ENCODE measurements at places on chromosomes 5 and 9. TPM values are rescaled to one million over a fixed set of nuclear protein-coding genes. Genes with fewer than 3 reads are reported as not detected.

DNA sequence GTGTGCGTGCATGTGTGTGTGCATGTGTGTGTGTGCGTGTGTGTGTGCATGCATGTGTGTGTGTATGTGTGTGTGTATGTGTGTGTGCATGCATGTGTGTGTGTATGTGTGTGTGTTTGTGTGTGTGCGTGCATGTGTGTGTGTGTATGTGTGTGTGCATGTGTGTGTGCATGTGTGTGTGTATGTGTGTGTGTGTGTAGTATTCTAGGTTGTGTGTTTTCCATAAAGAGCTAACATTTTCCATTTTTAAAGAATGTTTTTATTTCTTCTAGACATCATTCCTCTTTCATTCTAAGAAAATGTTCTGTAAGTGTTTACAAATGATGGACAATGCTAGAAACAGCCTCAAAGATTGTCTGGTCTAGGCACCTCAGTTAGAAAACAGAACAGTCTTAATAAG is 15.6 kb downstream of the ENTREP1 start:
- DNase-seq = no peak

DNA sequence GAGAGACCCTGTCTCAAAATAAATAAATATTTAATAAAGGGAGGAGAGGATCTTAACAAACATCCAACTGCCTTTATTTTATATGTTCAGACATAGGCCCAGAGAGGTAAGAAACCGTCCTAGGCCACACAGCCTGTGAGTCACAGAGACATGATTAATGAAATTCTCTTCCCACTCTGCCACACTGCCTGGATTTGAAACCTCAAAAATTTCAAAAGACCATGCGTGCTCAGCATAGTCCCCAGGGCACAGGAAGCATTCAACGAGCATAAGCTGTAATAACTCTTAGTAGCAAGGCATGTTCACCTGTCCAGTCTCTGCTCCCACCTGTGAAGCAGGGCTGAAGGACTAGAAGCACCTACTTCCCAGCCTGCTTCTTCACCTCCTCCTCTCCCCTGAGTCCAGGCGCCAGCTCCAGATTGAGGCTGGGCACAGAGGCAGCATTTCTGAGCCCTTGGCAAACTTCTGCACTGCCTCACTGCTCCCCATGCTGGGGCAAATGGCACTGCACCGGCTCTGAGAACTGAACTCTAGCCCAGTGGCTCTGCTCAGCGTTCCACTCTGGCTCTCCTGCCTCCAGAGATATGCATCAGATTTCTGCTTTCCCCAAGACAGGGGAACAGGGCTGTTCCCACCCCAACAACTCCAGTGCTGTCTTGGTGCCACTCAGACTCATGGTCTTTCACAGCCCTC is 1.1 kb downstream of the FAT2 start:
- DNase-seq = no peak

GRCh38 chr5:52668139-52668538 is 119.6 kb upstream of the ITGA1 start:
- DNase-seq = no peak

DNA sequence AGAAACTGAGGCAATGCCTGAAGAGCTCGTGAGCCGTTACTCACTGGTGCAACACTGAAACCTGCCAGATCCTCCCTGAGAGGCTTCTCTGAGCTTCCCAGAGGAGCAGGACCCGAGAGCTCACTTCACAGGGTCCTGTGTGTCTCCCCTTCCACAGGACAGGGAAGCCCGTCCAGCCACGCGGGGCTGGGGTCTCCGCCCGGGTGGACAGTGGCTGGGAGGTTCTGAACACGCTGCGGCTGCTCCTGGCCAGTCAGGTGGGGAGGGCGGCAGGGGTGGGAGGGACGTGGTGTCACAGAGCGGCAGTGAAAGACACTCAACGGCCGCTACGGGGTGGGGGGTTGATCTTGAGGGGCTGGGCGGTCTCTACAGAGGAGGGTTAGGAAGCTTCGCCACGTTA is 290 bp upstream of the ZDHHC11 start:
- DNase-seq = no peak

GRCh38 chr5:115531787-115532367 is 12.7 kb downstream of the FEM1C start:
- no peak for DNase-seq

GRCh38 chr9:20427359-20427758 is 194.9 kb downstream of the MLLT3 start:
- no peak for DNase-seq

DNA sequence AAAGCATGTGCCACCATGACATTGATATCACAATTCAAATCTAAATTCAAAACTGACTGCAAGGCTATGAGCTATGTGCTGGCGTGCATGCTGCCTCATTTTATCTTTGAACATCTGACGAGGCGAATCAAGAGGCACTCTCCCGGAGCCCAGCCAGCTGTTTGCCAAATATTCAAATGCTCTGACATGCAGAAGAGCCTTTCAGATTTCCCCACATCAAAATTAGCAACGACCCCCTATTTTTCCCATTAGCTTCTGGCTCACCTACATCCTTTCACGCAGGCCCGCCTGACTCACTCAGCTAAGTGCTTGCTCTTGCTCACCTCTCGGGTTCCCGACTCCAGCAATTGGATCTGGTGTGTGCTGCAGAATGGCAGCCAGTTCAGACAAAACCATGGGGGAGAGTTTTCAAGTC is 159.0 kb downstream of the NR2F1-AS1 start:
- DNase-seq = no peak

Gene KIAA0825
- total RNA-seq = 0.07 TPM

Gene SUSD3
- not detected for total RNA-seq
